ENCODE measurements at places on chromosomes 3 and 15.

- no peak for DNase-seq
Measured at GRCh38 chr15:73879426-73879825, 6.1 kb downstream of the TBC1D21 start.

DNA sequence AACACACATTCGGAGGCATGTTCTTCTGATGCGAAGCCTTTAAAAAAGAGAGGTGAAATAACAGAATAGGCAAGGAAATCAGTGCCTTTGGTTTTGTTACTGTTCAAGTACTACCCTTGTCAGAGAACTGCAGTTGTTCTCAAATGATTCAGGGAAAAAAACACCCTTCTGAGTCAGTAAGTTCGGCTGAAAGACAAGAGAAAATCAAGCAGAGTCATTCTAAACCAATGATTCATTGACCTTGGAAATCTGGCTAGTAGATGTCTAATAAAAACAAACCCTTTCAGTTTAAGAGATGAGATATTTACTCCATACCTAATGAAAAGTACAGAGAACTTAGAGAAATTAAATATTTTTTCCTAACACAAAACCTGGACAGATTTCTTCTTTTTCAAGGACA, 72.7 kb upstream of the ABI3BP start:
- DNase-seq, result no peak

- no peak for DNase-seq
Measured at GRCh38 chr15:25134546-25134945, 179.8 kb downstream of the SNRPN start.

DNA sequence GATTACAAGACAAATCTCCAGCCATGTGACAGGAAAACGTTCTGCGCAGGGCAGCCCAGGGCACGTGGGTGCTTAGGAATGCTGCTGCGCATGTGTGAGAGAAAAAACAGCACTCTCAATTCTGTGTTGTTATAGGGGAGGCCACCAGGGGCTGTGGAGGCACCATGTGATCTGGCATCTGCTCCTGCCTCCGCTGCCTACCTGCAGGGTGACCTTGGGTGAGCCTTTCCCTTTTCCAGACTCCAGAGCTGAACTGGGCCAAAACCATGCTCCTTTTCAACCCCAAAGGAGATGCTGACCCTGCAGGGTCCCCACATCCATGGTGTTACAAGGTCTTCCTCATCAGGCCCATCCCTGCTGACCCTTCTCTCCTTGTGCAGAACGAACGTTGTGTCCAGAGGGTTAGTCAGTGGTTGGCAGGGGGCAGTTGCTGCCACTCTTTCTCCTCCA, 81.5 kb upstream of the RASGRF1 start:
- no peak for DNase-seq

DNA sequence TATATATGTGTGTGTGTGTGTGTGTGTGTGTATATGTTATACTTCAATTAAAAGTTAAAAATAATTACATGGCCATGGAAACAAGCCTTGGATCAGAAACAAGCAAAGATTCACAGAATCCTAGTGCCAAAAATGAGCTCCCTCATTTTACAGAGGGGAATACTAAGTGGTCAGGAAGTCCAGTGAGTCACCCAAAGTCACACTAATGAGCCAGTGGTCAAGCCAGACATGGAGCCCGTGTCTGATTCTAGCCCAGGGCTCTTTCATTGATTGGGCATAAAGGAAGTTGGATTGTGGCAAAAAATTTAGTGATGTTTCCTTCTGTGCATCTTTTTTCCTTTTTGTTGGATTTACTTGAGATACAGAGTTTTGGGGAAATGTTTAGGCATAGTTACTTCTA, 152.5 kb upstream of the NPHP3 start:
- DNase-seq, result no peak

GRCh38 chr15:31977812-31978661, 52.3 kb upstream of the CHRNA7 start:
- peak; percentile 68 for DNase-seq

GRCh38 chr15:74269362-74270035, 33.4 kb downstream of the CCDC33 start:
- no peak for DNase-seq

- DNase-seq, result no peak
Measured at GRCh38 chr3:124268355-124268754, 276.4 kb upstream of the ROPN1 start.

DNA sequence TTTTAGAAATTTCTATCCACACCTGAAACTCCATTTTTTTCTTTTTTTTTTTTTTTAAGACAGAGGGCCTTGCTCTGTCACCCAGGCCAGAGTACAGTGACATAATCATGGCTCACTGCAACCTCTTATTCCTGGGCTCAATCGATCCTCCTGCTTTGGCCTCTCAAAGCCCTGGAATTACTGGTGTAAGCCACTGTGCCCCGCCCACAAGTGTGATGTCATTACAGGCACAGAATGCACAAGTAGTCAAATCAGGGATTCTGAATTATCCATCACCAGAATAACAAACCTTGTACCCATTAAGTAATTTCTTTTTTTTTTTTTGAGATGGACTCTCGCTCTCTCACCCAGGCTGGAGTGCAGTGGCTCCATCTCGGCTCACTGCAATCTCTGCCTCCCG, 1.9 kb downstream of the UQCRC1 start:
- no peak for DNase-seq

DNA sequence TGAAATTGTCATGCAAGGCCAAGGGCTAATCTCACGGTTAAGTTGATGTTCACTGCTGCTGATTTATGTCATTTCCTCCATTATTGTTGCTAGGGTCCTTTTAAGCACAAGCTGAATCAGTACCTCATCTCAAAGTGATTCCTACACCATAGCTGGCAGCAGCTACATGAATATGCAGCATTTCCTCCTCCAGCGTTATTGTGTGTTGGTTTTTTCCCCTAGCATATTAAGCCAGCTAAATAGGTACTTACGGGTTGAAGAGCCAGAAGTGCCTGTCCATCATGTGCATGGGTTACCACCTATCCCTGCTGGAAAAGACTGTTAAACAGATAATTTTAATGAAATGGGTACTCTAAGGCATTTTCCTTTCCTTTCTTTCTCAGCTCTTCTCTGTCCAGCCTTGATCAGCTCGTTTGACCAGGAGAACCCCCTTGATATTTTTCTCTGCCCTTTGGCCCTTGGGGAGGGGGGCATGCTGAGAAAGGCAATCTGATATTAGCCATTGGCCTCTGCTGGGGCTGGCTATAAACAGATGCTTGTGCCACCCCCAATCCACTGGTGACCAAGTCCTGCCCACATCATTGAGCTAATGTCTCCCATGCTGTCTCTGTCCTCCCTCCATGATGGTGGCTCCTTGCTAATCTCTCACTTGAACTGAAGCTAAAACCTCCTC, 115.6 kb upstream of the PLXNA1 start:
- DNase-seq, result no peak

DNA sequence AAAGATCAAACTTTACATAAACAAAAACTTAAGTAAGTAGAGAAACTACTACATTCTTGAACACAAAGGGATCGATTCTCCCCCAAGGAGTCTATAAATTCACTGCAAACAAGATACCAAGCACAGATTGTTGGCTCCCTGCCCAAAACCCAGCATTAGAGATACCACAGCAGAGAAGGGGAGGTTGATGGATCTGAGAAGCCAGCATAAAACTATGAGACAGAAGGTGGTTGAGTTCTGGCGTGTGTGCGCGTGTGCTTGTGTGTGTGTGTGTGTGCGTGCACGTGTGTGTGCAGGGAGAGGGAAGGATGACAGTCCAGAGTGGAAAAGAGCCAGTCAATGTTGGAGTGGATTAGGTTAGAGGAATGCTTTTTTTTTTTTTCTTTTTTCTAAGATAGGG, 143.2 kb upstream of the PRR20G start:
- no peak for DNase-seq

DNA sequence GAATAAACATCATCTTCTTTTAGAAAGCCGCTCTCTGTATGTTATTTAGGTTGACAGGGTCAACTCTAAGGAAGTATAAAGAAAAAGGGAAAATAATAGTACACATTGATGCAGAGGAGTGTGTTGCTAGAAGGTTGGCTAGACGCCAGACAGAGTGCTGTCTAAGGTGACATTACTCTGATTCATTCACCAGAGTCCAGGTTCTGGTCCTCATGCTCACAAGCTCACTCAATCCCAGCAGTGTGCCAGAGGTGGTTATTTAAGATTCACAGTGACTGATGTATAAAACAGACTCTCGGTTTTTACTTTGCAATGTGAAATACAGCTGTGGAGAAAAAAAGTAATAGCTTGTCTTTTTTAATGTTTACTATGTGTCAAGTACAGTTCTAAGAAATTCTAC, 1.7 kb downstream of the CFAP44 start:
- DNase-seq, result no peak

DNA sequence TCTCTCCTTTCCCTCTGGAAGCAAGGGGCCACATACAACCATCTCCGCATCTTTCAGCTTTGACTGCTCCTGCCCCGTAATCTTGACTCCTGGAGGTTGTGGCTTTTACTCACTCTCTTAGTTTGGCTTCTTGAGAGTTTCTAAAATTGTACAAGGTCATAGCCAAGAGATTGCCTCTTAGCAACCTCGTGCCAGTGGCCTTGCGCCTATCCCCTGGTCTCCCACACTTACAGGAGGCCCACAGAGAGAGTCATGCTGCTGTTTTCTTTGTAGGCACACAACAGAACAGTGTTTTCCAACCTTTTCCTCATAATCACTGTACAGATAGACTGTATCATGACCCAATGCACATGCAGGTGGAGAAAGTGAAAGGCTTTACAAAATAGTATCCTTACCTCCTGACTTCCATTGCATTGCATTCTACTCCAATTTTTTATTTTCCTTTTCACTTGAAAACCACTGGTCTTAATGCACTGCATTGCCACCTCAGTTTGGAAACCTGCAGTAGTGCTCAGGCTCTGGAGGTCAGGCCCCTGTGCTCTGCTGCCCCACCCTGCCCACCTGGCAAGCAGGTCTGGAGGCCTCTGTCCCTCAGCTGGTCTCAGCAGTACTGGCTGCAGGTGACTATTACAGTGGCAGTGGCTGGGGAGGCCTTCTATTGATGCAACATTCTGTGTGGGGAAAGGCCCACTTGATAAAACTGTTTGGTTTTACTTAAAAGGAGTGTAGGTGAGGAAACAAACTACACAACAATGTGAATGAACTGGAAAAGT, 156.2 kb downstream of the DNAJB8 start:
- no peak for DNase-seq

- DNase-seq, result no peak
Measured at GRCh38 chr3:40152482-40153133, 156.9 kb upstream of the EIF1B start.

DNA sequence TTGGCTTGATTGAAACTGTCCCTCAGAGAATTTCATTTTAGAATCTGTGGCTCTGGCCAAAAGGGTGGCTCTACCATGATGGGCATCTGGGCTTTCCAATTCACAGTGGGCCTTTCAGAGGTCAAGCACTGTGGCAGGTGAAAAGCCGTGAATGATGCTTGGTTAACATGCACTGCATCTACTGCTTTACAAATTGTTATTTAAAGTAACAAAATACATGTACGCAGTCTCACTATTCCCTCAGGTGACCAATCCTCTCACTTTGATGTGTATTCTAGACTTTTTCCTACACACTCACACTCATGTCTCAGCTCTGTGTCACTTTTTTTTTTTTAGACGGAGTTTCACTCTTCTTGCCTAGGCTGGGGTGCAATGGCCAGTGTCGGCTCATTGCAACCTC, 70.5 kb downstream of the MGLL start:
- no peak for DNase-seq

GRCh38 chr3:160928183-160928726, 172.2 kb downstream of the PPM1L start:
- no peak for DNase-seq

GRCh38 chr3:20225769-20226168, 39.8 kb upstream of the SGO1 start:
- no peak for DNase-seq
